ENCODE measurements at places on chromosomes 11 and 22.
A peak's percentile ranks its signal among the peaks of the same experiment; 100 is the strongest.

DNA sequence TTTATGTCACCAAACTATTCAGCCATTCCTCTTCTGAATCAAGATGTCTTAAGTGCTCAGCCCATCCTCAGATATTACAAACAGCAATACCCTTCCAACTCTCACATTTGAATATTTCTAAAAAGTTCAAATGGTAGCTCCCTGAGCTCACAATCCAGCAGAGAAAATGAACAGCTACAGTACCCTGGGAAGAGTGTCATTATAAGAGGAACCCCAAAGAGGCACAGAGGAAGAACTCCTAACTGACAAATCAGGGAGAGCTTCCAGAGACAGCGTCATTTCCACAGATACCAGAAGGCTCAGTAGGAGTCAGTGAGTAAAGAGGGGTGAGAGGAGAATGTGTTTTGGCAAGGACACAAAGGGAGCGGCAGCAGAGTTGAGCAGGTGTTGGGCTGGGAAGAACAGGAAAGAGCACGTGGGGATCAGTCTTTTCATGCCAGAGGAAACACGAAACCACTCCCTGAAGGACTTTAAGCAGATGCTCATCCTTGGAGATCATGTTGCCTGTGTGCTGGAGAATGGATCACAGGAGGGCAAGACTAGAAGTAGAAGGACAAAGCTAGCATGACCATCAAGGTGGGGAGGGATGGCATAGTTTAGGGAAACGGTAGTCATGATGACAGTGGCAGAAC is 4.3 kb downstream of the CLTCL1 start:
- DNase-seq, result no peak

- no peak for DNase-seq
Measured at GRCh38 chr22:42160251-42160650, 29.6 kb upstream of the CYP2D6 start.

GRCh38 chr11:2271077-2271326 is 614 bp upstream of the ASCL2 start:
- no peak for DNase-seq

GRCh38 chr11:47863898-47864430 is 15.8 kb upstream of the NUP160 start:
- no peak for DNase-seq

- no peak for DNase-seq
Measured at GRCh38 chr11:111352231-111352746, 26.8 kb downstream of the POU2AF1 start.

- peak; percentile 21 for DNase-seq
Measured at GRCh38 chr22:29503811-29504372, 23.9 kb downstream of the NEFH start.

DNA sequence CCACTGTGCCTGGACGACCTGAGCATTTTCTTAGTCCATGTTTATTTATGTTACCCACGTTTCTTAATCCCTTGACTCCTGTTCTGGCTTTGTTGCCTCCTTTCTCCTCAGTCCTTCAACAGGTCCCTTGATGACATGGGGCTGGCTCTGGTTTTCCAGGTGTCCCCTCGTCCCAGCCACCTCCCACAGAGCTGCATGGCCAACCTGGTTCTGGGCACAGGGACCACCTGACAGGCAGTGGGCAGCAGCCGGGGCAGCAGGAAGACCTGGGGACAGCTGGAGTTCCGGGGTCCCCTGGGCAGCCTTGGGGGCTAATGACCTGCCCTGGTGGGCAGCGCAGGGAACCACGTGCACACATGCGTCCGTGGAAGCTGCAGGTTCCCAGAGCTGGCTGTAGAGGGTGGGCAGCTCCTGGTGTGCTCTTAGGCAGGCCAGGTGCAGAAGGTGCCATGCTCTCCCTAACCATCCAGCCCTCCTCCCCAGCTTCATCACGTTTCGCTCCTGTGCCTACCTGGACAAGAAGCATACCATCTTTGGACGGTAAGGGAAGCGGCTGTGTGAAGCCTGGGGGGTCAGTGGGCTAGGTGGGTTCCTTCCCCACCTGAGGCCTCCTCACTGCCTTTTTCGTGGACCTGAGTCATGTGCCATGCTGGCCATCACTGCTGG is 27.7 kb downstream of the PPIL2 start:
- no peak for DNase-seq

DNA sequence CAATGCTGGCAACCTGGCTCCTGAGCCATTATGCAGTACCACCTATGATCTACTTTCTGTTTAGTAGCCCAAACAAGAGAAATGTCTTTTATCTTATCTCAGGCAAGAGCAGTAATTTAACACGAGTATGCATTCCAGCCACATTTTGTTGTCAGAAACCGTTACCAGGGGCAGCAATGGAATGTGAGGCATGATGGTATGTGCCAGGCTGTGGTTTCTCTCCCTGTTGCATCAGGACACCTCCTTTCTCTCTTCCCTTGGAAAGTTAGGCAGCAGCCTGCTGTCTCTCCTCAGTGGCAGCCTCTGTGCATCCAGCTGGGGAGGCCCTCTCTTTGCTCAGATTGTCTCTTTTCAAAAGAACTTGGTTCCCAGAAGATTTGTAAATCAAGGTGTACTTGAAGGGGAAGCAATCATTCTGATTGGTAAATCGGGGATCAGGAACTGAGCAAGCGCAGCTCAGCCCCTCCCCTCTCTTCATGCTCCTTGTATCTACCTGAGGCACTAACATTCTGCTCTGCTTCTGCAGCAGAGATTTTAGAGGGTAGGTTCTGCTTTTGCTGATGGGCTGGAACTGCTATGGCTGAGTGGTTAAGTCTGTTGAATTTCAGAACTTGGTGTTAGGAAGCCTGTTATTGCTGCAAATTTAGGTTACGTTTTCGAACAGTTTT is 229.2 kb downstream of the ADAMTS15 start:
- DNase-seq, result no peak

DNA sequence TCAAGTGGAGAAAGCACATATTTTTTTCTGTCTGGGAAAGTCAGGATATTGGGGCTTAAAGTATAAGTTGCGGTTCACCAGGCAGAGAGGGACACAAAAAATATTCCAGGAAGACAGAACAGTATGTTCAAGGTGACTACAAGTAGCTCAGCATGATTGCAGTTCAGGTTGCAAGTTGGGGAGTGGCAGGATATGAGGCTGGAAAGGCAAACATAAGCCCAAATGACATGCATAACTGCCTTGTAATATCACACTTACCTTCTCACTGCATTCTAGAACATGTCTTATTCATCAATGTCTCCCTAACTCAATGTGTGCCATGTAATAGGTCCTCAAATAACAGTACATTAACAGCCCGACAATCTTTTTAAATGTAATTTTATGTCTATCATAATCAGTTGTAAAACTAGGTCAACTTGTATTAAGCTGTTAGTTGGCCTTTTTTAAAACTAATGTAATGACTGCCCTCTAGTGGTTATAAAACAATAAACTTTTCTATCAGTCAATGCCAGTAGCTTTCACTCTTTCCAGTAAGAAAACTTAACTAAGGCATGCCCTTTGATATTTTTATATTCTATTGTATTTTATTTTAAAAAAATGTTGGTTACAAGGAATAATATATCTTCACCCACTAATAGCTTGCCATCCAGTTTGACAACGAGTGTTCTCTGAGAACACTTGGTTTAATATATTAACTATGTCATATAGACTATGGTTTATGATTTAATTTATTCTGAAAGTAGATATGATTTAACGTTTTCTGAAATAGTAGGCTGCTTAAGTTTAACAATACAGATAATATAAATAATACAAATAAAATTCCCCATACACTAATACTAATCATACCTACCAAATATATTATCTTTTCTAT is 39.4 kb upstream of the CFAP300 start:
- DNase-seq, result peak; percentile 5

GRCh38 chr22:49534386-49534785 is 293.3 kb downstream of the BRD1 start:
- no peak for DNase-seq

DNA sequence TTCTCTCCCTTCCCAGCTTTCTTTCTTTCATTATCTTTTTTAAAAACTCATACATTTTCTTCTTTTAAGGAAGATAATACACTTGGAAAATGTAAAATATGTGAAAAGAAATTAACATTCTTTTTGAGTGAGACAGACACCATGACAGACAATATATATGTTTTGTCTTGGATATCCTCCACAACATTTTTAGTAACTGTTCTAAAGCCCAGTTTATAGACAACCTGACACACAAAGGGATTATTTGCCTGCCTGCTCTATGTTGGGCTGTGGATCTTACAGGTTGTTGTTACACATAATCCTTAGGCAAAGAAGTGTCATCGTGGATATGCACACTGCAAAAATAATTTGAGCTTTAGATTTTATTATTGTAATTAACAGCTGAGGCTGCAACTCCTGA is 301.4 kb upstream of the PDGFD start:
- no peak for DNase-seq

DNA sequence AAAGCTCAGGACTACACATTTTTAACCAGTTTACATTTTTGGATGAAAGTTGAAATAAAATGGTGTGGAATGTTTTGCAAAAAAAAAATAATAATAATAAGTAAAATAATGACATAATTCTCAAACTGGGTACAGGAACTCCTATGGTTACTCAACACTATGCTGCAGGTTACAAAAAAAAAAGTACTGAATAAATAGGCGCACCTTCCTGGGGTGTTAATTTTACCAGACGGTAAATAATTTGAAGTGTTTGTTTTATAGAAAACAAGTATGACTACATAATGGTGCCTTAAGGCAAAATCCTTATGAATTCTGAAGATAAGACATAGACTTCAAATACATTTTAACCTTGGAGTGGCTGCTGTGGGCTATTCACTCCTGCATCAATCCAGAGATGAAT is 76.5 kb downstream of the RELT start:
- DNase-seq, result no peak

All from caudate nucleus (tissue), 63 donors.